A549 treated with CpdA at 1 μM for 4 hours (cell line): ENCODE measurements at places on chromosomes 4 and X. TPM values are rescaled to one million over a fixed set of nuclear protein-coding genes. Genes with fewer than 3 reads are reported as not detected.

Gene DRP2
- total RNA-seq: 0.16 to 0.30 TPM (median 0.25 TPM) in 5 replicates

Gene UNC5C
- 0.01 TPM in 2 of 5 replicates, not detected in the others for total RNA-seq

Gene CWH43
- not detected in 5 replicates for total RNA-seq

Gene SGMS2
- 14.6 to 22.7 TPM (median 19.9 TPM) in 5 replicates for total RNA-seq

Gene DKK2
- total RNA-seq: not detected in 5 replicates

Gene CABS1
- not detected in 5 replicates for total RNA-seq

Gene ZCCHC13
- total RNA-seq: not detected in 5 replicates

Gene TMEM271
- not detected in 5 replicates for total RNA-seq

Gene PLAC8
- total RNA-seq: 0.93 to 1.3 TPM (median 1.0 TPM) in 5 replicates

Gene CACNA1F
- total RNA-seq: not detected in 5 replicates

Gene CFAP99
- 0.07 to 0.08 TPM in 2 of 5 replicates, not detected in the others for total RNA-seq

Gene SPANXA2
- 0.21 to 0.27 TPM (median 0.21 TPM) in 3 of 5 replicates, not detected in the others for total RNA-seq

Gene CXorf49
- not detected in 5 replicates for total RNA-seq

Gene PABPC4L
- total RNA-seq: 0.03 to 0.14 TPM (median 0.10 TPM) in 5 replicates

Gene TMPRSS11A
- total RNA-seq: not detected in 5 replicates

Gene GLRB
- 0.78 to 1.1 TPM (median 0.91 TPM) in 5 replicates for total RNA-seq

Gene CLDN2
- 7.9 to 10.0 TPM (median 8.7 TPM) in 5 replicates for total RNA-seq

Gene CYSLTR1
- total RNA-seq: not detected in 5 replicates

Gene MXRA5
- not detected in 5 replicates for total RNA-seq

Gene HSFX3
- not detected in 5 replicates for total RNA-seq

Gene LEF1
- 0.07 TPM in 1 of 5 replicates, not detected in the others for total RNA-seq

Gene PCDH7
- total RNA-seq: 0.05 to 0.47 TPM (median 0.07 TPM) in 5 replicates

Gene ADH1A
- total RNA-seq: not detected in 5 replicates

Gene SLIT2
- 0.03 to 0.14 TPM (median 0.05 TPM) in 4 of 5 replicates, not detected in the other for total RNA-seq

Gene TEX11
- total RNA-seq: not detected in 5 replicates

Gene TKTL2
- not detected in 5 replicates for total RNA-seq

Gene MID1IP1
- total RNA-seq: 25.9 to 36.9 TPM (median 35.8 TPM) in 5 replicates

Gene ANXA3
- total RNA-seq: 57.0 to 72.4 TPM (median 59.0 TPM) in 5 replicates

Gene SLC25A6
- 416 to 485 TPM (median 446 TPM) in 5 replicates for total RNA-seq

Gene XG
- not detected in 5 replicates for total RNA-seq

Gene FABP2
- not detected in 5 replicates for total RNA-seq

Gene PGAM4
- total RNA-seq: 0.26 to 0.50 TPM (median 0.38 TPM) in 4 of 5 replicates, not detected in the other

Gene CXCL8
- 8.0 to 21.7 TPM (median 10.2 TPM) in 5 replicates for total RNA-seq

Gene PRSS48
- total RNA-seq: not detected in 5 replicates

Gene UVSSA
- total RNA-seq: 4.4 to 6.3 TPM (median 5.0 TPM) in 5 replicates

Gene LINC00632
- 2.3 to 3.1 TPM (median 2.9 TPM) in 5 replicates for total RNA-seq

Gene MRFAP1L1
- total RNA-seq: 29.9 to 34.8 TPM (median 32.6 TPM) in 5 replicates

Gene VEGFD
- total RNA-seq: 0.27 to 0.84 TPM (median 0.32 TPM) in 5 replicates

Gene KCNIP4
- total RNA-seq: not detected in 5 replicates

Gene FAM53A
- total RNA-seq: 0.49 to 1.4 TPM (median 1.0 TPM) in 5 replicates

Gene SPANXN4
- total RNA-seq: not detected in 5 replicates

Gene CISD2
- total RNA-seq: 35.9 to 48.3 TPM (median 41.2 TPM) in 5 replicates

Gene MAGEE2
- total RNA-seq: not detected in 5 replicates

Gene MAGEA4
- total RNA-seq: not detected in 5 replicates

Gene ETNPPL
- total RNA-seq: not detected in 5 replicates

Gene CXCL10
- 0.07 to 0.27 TPM (median 0.12 TPM) in 3 of 5 replicates, not detected in the others for total RNA-seq

Gene SPIN2A
- total RNA-seq: 0.12 to 0.32 TPM (median 0.14 TPM) in 4 of 5 replicates, not detected in the other

Gene SLC9B1
- 0.07 to 0.15 TPM in 2 of 5 replicates, not detected in the others for total RNA-seq

Gene CAPN6
- not detected in 5 replicates for total RNA-seq

Gene KLF3
- 10.5 to 13.2 TPM (median 11.5 TPM) in 5 replicates for total RNA-seq

Gene ETDA
- total RNA-seq: not detected in 5 replicates

Gene CT45A1
- total RNA-seq: 0.11 TPM in 1 of 5 replicates, not detected in the others

Gene LUZP4
- not detected in 5 replicates for total RNA-seq

Gene ADAM29
- not detected in 5 replicates for total RNA-seq

Gene LNX1
- 0.07 to 0.09 TPM (median 0.07 TPM) in 3 of 5 replicates, not detected in the others for total RNA-seq

Gene GABRA4
- not detected in 5 replicates for total RNA-seq

Gene SORBS2
- 0.14 to 0.32 TPM (median 0.29 TPM) in 4 of 5 replicates, not detected in the other for total RNA-seq

Gene SSX4
- not detected in 5 replicates for total RNA-seq

Gene MAGEB1
- total RNA-seq: not detected in 5 replicates

Gene CLDN24
- total RNA-seq: not detected in 5 replicates
